ENCODE measurements at places on chromosomes 2 and 18. TPM values are rescaled to one million over a fixed set of nuclear protein-coding genes. Genes with fewer than 3 reads are reported as not detected.

Gene RAB27B
- total RNA-seq, result 4.9 TPM

Gene BMP10
- total RNA-seq, result not detected

- DNase-seq, result no peak
These were observed 179.2 kb downstream of the TTC32 start for GRCh38 chr2:19722531-19722971.

Gene SLC19A3
- total RNA-seq, result 0.03 TPM

Gene VAMP5
- 10.4 TPM for total RNA-seq

Gene CHRND
- not detected for total RNA-seq

- no peak for DNase-seq
These were observed 98.6 kb downstream of the CDH2 start for GRCh38 chr18:28078298-28078697.

DNA sequence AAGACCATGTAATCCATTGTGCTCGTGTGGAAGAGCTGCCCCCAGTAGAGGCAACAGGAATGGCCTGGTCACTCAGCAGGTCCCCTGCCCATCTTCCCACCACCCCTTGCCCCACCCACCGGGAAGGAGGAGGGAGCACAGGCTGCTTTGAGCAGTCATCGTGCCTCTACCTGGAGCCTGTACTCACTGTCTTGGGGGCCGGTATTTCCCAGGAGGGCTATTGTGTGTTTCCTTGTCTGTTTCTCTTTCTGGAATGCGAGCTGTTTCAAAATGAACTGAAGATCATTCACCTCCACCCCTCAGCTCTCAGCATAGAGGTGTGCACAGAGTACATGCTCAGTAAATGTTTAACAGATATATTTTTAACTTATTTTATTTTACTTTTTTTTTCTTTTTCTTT is 7.7 kb upstream of the AMMECR1L start:
- DNase-seq, result no peak

Gene FMNL2
- total RNA-seq, result 1.9 TPM

GRCh38 chr2:218075975-218076811 is 7.1 kb downstream of the RUFY4 start:
- no peak for DNase-seq

GRCh38 chr18:75162978-75163377 is 46.0 kb downstream of the PTGR3 start:
- DNase-seq, result no peak

GRCh38 chr2:21415234-21415633 is 291.5 kb downstream of the TDRD15 start:
- DNase-seq, result peak; percentile 7

GRCh38 chr2:143745060-143745459 is 615.8 kb downstream of the ARHGAP15 start:
- no peak for DNase-seq

Gene KIF3C
- total RNA-seq, result 1.9 TPM

Gene CFC1
- total RNA-seq, result not detected

Gene GCG
- not detected for total RNA-seq

DNA sequence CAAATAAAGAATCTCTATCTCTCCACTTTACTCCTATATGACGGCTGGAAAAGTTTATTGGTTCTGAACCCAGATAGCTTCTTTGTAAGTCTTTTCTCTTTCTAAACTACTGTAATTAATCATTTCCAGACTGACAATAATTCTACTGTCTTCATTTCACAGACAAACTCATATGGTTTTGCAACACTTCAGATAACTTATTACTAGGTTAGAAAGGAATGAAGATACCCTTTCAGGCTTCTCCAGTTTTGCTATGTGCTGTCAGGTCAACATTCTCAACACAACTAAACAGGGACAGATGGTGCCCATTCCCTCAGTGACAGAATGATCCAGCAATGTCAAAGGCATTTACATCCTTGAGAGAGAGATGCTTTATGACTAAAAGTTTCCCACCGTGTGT is 198.5 kb upstream of the ITGA4 start:
- DNase-seq, result no peak

- DNase-seq, result no peak
These were observed 27.2 kb upstream of the NFE2L2 start for GRCh38 chr2:177291701-177292100.

DNA sequence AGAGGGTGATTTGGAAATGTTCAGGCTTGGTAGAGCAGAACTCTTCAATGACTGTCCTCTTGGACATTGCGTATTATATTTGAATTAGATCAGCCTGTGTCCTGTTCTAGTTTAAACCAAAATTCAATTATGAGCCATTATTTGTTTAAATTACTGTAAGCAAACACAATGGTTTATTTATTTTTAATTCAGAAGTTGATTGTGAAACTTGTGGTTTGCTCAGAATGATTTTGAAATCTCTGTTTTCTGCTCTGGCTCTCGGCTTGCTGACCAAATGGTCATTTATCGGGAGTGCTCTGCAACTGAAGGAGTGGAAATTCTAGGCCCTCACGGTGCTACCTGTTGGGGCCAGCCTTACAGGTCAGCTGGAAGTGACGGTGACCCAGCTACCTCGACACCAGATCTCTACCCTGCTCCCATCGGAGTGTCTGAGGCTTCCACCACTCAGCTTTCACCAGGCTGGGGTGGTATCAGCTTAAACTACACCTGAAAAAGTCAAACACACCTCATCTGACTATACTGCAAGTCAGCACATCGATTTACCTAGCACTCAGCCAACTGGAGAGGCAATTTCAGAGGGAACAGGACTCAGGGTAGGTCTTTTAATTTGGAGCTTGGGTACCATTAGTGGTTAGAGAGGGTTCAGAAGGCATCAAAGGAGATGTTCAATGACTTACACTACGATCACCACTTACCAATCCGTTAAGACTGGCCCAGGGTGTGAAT is 36.8 kb upstream of the GPD2 start:
- DNase-seq, result peak; percentile 66

Gene MRO
- total RNA-seq, result not detected

- no peak for DNase-seq
These were observed 13.5 kb downstream of the CMPK2 start for GRCh38 chr2:6852195-6852594.

Gene TLX2
- not detected for total RNA-seq

GRCh38 chr18:76977108-76977621 is 154.8 kb downstream of the ZNF236 start:
- no peak for DNase-seq

Gene IRS1
- 54.0 TPM for total RNA-seq

- no peak for DNase-seq
These were observed 258.1 kb downstream of the LNPK start for GRCh38 chr2:175744000-175744399.

Gene LIPG
- total RNA-seq, result 96.0 TPM

DNA sequence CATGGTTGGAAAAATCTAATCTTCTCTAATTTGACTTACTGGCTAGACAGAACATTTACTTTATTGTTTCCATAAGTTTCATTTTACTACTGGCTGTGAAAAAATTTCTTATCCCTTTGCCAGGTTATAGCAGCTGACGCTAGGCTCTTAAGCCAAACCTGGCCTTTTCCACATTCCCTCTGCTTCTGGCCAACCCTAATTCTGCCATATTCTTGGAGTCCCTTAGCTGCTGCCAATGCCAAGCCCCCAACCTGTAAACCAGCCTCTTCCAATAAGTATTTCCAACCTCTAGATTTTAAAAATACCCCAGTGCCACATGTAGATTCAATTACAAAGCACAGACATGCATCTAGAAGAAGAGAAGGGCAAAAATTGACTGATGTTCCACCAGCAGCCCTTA is 452.3 kb upstream of the MEX3C start:
- DNase-seq, result no peak

DNA sequence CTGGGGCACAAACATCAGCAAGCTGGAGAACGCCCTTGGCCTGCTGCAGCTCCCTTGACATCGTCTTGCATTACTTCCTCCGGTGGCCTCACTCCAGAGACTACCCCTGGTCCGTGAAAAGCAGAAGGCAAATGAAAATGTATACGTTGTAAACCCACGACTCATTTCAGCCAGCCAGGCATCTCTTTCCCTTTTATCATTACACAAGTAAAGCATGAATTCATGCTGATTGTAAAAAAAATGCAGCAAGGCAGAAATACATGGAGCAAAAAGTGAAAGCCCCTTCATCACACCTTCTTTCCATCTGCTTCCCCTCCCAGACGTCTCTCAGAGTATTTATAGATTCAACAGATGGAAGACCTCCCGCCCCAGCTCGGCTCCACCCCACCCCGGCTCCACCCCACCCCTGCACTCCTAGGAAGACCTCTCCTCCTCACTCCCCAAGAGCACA is 41.6 kb upstream of the RALBP1 start:
- DNase-seq, result no peak

Gene ARHGEF33
- total RNA-seq, result not detected

GRCh38 chr18:22846088-22846683 is 86.9 kb upstream of the RBBP8 start:
- peak; percentile 64 for DNase-seq

GRCh38 chr2:55025627-55026026 is 24.6 kb downstream of the RTN4 start:
- no peak for DNase-seq

DNA sequence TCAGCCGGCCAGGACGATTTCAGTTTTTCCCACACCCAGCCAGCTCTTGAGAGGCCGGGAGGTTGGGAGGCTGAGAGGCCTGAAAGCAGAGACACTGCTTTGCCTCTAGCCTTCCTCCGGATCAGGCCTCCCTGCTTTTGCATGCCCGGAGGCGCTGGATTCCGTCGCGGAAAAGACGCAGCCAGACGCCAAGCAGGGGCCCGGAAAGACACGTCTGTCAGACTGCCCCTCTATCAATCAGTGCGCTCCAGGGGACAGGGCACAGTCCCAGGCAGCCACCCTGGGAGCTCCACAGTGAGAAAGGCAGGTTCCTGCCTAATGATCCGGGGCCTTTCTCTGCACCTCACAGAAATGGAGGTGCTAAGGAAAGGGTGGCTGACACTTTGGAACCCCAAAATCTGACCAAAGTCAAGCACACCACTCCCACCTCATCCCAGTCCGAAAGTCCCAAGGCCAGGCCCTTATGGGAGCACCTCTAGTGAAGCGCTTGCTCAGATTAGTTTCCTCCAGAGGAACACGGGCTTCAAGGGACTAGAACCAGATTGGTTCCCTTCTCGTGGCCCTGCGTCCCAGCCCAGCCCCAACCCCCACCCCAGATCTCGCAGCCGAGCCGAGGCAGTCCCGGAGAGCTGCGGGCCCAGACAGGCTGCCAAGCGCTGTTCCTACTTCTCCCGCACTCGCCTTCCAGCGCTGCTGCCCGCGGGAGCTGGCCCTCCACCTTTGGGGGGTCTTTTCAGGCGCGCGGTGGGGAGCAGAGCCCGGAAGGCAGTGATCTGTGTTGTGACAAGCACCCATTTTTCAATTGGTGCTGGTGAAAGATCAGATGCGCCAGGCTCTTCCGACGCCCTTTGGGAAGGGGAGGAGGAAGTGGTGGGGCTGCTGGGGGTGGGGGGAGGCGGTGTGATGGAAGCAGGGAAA is 5.0 kb downstream of the DLX1 start:
- DNase-seq, result no peak
